ENCODE measurements at places on chromosomes 2 and 18. TPM values are rescaled to one million over a fixed set of nuclear protein-coding genes. Genes with fewer than 3 reads are reported as not detected.

GRCh38 chr2:62099050-62099449, 96.9 kb upstream of the B3GNT2 start:
- no peak for DNase-seq

DNA sequence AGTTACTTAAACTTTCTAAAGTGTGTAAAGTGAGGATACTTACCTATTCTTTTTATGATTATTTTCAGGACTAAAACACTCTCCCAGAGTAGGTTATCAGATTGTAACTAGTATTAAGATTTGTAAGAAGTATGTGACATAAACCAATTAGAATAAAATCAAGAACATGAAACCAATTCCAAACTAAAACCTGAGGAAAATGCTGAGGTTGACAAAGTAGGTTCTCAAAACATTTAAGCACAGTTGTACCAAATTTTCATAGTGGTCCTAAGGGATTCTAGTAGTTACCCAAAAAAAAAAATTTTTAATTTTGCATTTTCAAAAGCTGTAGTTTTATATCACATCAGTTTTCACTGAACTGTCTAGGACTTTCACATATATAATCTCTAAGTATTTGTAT, 157.3 kb downstream of the MEMO1 start:
- no peak for DNase-seq

- DNase-seq = no peak
Observed at GRCh38 chr2:173044686-173045085, 31.0 kb upstream of the MAP3K20 start.

DNA sequence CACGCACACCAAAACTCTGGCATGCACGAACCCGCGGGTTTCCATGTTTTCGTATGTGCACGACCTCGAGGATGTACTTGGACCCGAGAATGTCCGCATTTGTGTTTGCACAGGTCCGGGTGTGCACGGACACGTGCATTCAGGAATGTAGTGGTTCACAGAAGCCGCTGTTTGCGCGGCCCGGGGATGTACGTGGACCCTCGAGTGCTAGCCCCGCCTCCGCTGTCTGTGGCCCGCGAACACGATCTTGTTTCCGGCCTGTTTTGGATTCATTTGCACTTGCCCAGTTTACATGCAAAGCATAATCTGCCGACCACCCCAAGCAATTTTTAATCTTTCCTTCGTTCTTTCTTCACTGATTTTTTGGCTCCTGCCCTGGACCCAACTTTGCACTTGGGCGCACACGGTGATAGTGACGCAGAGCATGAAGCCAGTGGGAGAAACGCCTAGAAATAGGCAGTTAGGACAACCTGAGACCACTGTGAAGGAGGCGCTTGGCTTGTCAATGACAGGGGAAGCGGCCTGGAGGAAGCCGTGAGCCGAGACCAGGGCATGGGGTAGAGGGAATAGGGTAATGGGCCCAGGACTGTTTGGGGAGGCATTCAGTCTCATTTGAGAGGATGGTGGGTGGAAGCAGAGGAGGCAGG, 45.4 kb upstream of the PTMA start:
- no peak for DNase-seq

DNA sequence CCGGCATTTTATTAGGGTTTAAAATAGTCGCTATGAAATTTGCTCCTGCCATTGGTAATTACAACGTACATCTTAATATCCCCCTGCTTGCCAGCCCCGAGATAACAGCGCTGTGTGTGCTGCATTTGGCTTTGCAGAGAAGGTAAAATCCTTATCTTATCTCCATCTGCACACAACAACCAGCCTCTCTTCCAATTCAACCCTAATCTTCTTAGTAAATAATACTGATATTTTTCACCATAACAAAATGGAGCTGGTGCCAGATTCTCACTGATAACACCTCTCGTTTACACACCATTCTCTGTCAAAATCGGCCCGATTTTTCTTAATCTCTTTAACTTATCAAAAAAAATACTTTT, 61.4 kb upstream of the SIX3 start:
- DNase-seq = no peak

DNA sequence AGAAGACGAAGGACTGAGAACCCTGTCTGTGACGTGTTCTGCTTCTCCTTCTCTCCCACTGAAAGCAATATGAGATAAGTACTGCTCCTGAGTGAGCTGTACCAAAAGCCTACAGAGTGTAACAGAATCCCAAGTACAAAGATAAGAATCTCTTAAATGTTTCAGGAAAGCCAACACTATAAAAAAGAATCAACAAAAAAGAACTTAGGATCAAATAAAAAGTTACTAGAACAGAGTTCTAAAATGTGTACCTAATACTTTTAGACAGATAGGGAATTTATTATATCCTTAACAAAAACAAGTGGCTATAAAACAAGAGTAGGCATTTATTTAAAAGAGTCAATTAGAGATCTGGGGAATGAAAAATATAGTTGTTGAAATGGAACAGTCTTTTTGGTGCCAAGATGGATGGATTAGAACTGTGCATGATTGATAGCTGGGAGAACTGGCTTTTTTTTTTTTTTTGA, 49.0 kb downstream of the NCOA1 start:
- DNase-seq = no peak

DNA sequence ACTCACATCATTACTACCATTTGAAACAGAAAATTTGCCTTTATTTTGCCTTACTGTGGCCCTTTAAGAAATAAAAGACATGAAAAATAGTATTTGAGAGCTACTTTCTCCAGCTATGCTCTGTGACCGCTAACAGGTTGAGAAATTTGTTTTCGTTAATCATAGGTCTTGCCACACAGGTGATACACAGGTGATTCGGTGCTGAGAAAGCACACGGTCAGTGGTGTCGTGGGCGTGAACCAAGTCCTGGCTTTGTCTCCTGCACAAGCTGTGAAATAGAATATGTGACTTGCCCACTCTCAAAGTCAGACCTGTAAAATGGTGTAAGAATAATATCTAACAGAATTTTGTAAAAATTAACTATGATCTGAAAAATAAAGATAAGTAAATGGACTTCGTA, 155.3 kb upstream of the SLC39A10 start:
- peak; percentile 69 for DNase-seq

DNA sequence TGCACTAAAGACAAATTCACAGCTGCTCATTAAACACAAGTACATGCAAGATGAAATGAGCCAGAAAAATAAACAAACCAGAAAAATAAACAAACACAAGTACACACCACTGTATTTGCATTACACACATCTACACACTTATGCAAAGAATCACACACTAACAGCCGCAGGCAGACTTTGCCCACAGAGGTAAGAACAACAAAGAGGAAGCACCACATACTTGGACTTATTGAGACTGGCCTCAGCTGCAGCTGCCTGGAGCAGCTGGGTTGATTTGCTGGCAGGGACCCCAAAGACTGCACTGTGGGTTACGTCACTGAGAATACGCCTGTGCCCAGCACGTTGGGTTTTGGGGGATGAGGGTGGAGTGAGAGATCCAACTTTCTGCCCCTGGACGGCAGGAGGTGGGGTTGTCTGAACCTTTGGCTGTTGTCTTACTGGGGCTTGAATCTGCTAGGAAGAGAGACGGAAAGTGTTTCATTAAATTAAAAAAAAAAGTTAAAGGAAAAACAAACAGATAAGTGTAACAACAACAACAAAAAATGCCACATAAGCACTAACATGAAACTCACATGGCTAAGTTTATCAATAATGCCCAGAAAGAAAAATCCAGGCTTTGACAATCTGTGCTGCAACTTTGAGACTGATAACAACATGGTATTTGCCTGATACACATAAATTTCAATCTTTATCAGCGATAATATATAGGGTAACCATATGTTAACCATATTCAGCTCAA, 71.9 kb upstream of the NFU1 start:
- no peak for DNase-seq

DNA sequence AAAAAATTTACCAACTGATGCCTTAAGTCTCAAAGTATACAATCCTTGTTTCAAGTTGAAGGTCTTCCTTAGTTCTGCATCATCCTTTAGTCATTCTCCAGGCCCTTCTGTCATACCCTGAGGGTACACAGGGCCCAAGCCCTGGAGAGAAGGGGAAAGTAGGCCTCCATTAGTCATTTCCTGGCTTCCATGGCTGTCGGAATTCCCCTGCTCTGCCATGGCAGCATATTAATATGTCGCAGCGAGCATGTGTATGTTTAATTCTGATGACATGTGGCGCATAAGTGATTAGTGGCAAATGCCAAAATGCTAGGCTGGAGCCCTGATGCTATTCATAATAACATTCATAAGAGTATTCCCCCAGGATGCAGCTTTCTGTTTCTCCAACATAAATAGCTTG, 22.1 kb downstream of the GPR39 start:
- DNase-seq = peak; percentile 97

The UGT1A5 gene
- total RNA-seq = not detected

The SLC5A7 gene
- not detected for total RNA-seq

The DAW1 gene
- 1.1 TPM for total RNA-seq

GRCh38 chr2:208820014-208820688, 413.6 kb downstream of the PTH2R start:
- peak; percentile 18 for DNase-seq

GRCh38 chr18:27206411-27206810, 21.3 kb upstream of the CHST9 start:
- no peak for DNase-seq

- no peak for DNase-seq
Observed at GRCh38 chr2:234212534-234212933, 162.0 kb downstream of the SPP2 start.

DNA sequence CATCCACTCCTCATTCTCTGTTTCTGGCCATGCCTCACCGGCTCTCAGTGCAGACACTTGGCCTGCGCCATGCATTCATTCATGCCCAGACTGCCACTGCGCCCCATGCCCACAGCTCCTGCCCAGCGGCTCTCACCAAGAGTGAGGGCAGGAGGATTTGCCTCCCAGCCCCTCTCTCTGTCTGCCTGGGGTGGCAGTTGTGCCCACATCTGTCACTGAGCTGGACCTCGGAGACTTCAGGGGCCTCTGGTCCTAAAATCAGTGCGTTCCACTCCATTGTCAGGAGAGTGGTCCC, 75.1 kb downstream of the CIB4 start:
- no peak for DNase-seq

The PLCL1 gene
- total RNA-seq = 0.12 TPM

DNA sequence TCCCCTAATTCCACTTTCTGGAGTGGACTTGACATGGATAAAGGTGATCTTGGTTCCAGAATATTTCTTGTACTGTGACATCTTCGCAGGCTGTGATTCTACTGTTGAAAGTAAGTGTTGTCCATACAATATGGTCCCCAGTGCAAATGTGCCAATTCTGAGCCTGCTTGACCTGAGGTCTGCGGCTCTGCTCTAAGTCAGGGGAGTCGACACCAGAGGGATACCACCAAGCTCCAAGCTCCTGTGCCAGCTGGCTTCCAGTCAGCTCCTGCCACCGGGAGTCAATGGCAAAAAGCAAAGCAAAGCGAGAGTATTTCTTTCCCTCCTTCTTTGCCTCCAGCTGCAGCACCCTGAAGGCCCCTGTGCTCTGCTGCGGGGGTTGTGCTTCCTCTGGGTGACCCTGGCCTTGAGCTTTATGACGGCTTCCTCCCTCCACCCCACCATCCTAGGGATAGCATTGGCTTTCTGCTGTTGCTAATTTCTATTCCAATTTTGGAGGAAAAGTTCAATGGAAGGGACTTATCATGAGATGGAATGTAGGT, 50.4 kb downstream of the SLC35F5 start:
- DNase-seq = no peak

GRCh38 chr18:59612381-59612780, 84.8 kb downstream of the CCBE1 start:
- DNase-seq = no peak

DNA sequence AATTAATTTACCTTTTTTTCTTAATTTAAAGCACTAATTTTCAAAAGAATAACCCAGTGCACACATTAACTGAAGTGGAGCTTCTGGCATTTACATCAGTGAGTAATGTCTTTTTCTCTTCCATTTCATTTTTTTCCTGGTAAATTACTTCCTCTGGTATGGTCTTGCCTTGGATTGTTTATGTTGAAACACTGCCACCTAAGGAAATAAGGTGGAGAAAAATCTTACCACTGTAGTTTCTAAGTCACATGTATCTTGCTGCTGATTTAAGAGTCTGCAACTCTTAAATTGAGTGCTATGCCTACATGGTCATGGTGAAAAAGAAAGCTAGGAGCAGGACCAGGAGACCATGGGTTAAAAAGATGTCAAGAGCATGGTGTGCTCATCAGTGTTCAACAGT, 51.0 kb downstream of the TTC27 start:
- DNase-seq = peak; percentile 9

- DNase-seq = no peak
Observed at GRCh38 chr2:88077080-88077479, 9.5 kb downstream of the SMYD1 start.

The UGT1A3 gene
- total RNA-seq = not detected

DNA sequence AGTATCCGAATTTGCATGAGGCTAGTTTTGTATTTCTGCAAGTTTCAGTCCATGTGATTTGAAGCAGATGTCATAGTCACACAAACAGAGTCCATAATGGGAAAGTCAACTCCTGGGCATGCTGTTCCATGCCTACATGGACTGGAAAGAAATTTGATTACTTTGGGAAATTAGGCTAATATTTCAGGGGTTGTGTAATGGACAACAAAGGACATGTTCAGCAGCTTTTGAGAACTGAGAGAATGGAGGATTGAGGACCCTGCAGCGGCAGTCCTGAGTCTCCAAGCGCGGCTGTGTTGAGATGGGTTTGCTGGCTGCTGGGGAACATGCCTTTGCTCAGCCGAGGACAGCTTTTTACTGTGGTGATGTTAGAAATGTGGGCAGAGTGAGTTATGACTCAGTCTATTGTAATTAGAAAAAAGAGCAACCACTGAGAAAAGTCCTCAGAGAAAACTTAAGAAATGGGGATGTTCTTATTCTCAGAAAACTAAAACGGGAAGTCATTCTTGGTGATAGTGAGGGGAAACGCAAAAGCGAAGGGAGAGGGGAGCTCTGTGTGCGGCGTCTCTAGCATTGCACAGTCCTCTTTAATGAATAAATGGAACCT, 149.2 kb downstream of the FAM210A start:
- DNase-seq = no peak

The CDH20 gene
- total RNA-seq = not detected

- DNase-seq = no peak
Observed at GRCh38 chr18:8869696-8870095, 164.3 kb downstream of the MTCL1 start.

The NEU2 gene
- not detected for total RNA-seq

Measured in MCF 10A (cell line).